Activated CD4-positive, alpha-beta T cell treated with anti-CD3 and anti-CD28 coated beads for 1 hour (primary cell): ENCODE measurements at places on chromosomes 5 and 9.
A peak's percentile ranks its signal among the peaks of the same experiment; 100 is the strongest.

DNA sequence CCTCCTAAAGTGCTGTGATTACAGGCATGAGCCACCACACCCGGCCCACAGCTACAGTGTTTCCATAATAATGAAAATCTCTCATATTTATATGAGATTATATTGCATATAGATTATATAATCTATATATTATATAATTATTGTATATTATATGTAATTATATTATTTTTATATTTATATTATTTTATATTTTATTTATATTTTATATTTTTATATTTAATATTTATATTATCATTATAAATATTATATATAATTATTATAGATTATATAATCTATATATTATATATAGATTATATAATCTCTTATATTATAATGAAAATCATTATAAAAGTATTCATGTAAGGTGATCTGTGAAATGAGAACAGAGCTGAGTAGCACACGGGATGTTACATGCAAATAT, 11.5 kb downstream of the ANKRD18B start:
- DNase-seq, result no peak

- DNase-seq, result no peak
Observed at GRCh38 chr9:98869866-98870265, 62.4 kb downstream of the GALNT12 start.

- no peak for DNase-seq
Observed at GRCh38 chr5:33425314-33425713, 15.5 kb upstream of the TARS1 start.

- DNase-seq, result no peak
Observed at GRCh38 chr9:135741276-135742219, 39.6 kb downstream of the KCNT1 start.

- DNase-seq, result no peak
Observed at GRCh38 chr5:110058175-110058574, 368.4 kb downstream of the MAN2A1 start.

DNA sequence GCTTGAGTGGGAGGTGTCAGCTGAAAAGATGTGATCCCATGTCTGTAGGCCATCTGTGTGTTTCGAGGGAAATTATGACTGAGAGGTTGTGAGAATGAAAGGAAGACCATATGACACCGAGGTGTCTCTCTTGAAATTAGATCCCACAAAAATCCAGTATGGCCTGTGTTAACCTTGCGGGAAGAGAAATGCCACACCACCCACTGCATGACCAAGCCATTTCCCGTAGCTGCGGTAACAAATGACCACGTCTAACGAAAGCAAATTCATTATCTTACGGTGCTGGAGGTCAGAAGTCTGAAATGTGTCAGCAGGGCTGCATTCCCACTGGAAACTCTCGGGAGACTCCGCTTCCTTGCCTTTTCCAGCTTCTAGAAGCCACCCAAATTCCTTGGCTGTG, 11.6 kb downstream of the C9orf57 start:
- DNase-seq, result no peak

DNA sequence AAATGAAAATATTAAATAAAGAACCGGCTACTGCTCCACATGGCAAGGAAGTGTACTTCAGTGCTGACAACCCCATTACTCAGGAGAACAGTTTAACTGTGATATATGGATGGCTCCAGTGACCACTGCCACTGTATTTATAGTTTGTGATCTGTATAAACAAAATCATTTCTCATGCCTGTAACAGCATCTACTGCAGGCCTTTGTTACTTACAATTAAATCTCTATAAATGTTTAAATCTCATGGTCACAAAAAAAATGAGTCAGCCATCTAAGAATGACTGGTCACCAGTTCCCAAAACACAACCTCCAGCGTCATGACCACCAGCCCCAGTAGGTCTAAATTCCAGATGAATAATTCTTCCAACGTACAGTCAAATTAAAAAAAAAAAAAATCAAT, 24.6 kb downstream of the SERINC5 start:
- DNase-seq, result no peak

- no peak for DNase-seq
Observed at GRCh38 chr5:541539-542318, 17.5 kb upstream of the SLC9A3 start.

- DNase-seq, result no peak
Observed at GRCh38 chr5:137808503-137809135, 54.5 kb upstream of the HNRNPA0 start.

DNA sequence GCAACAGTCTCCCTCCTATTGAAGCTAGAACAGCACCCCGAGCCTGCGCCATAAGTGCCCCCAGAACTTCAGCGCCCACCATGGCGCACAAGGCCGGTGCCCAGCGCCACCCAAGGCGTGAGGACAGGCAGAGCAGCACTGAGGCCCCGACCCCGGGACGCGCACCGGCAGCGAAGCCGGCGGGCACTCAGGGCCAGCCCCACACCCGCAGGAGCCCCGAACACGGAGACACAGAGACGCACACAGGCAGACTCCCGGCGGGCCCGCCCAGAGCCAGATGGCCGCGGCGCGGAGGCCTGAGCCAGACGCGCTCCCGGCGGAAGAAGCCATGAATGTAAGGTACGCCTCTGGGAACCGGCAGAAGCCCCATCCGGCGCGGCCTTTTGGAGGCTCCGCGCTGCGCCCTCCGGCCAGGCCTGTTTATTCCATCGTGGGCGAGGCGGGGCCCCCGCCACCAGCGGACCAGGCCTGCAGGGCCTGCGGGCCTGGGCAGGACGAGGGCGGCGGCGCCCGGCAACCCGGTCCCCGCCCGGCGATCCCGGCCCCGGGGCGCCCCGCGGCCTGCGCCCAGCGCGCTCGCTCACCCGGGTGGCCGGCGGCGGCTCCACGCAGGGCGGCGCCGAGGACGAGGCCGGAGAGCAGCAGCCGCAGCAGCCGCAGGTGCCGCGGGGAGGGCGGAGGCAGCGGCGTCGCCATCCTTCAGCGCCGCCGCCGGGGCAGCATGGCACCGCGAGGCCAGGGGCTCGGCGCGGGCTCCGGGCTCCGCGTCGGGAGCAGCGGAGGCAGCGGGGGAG, 486 bp downstream of the NPDC1 start:
- no peak for DNase-seq

DNA sequence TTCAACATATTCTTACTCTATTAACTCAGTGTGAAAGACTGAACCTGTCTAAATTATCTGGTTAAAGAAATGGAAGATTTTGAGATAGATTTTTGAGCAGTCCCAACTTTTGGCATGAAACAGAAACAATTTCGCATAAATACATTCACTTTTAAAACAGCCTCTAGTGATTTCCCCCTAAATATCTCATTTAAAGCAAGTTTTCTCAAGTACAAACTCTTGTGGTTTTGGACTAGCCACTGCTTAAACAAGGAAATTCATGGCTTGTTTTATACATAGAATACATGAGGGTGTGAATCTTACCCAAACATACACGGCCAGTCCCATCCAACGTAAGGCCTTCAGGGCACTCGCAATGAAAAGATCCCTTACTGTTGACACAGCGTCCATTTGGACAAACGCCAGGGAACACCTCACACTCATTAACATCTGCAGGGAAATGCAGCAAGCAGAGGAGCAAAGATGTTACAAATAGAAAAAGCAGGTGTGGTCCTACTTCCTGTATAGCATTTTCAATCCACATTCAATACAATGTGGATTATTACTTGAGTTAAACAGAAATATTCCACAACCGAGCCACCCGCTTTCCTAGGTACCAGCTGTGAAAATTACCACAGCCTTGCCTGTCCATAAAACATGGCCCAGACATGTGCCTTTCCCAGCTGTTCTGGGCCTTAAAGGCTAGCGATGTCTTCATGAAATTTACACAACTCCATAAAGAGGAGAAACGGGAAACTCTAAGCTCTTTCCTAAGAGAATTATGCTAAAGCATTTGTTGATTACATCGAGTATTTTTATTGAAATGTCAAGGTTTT, 188.8 kb downstream of the FBN2 start:
- no peak for DNase-seq

DNA sequence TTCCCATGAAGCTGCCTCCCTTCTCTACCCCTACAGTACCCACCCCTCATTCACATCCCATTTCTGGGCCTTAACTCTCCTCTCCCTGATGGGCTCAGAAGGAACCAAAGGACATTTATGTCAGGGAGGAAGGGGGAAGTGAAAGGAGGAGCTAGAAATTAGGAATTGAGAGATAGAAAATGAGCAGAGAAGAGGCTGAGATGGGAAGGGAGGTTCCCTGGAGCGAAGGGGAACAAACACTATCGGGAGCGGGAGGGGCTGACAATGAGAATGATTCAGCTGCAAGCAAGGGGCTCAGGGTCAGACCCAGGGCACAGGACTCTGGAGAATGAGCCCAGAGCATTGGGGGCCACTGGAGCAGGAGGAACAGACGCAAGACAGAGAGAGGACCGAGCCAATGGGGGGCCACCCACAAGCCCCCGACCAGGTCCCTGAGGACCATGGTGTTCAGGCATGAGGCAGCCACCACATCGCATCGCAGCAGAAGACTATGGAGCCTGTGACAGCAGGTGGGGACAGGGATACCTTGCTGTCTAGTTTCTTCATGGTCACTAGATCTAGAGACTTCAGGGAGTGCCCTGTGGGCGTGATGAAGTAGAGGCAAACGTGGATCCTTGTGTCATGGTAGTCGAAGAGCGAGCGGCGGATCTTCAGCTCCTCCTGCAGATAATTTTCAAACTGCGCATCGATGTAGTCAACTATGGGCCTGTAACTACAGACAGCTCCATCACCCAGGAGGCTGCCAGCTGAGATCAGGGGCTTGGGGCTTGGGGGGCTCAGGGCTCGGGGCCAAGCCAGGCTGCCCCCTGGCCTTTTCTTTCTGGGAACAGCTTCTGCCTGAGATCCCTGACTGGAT, 13.6 kb downstream of the SEPTIN8 start:
- DNase-seq, result no peak

GRCh38 chr5:131379723-131380122, 115.9 kb downstream of the CDC42SE2 start:
- DNase-seq, result peak; percentile 58

DNA sequence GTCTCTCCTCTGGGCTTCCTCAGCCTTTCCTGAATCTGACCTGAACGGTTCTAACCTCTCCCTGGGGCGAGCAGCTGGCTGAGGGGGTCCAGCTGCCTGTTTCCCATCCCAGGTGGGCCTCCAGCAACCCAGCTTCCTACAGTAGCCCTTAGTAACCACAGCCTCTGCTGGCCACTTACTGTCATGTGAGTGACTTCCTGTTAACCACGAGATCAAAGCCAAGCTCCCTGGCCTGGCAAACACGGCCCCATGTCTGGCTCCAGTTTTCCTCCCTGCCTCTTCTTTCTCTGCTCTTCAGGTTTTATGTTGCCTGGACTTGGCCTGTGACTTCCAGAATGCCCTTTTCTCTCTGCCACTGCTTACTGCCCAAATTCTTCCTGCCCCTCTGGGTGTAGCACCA, 47.2 kb upstream of the DAB2IP start:
- DNase-seq, result no peak

GRCh38 chr9:125586172-125586511, 120.9 kb downstream of the MAPKAP1 start:
- no peak for DNase-seq
